GM23338 (cell line): ENCODE measurements at places on chromosomes 12 and 14.
A peak's percentile ranks its signal among the peaks of the same experiment; 100 is the strongest.

GRCh38 chr14:31410048-31410650, 10.2 kb downstream of the HEATR5A start:
- DNase-seq: no peak
- H3K4me3 ChIP-seq: no peak overlapping the region
- H3K27ac ChIP-seq: no peak overlapping the region
- H3K4me1 ChIP-seq: no peaks in the 10 kb centered on the region
- no peaks in the 10 kb centered on the region for H3K27me3 ChIP-seq
- H3K36me3 ChIP-seq: no peaks in the 10 kb centered on the region

- DNase-seq: no peak
- H3K27ac ChIP-seq: no peak overlapping the region
- no peaks in the 10 kb centered on the region for H3K27me3 ChIP-seq
- no peaks in the 10 kb centered on the region for H3K4me1 ChIP-seq
Measured at GRCh38 chr12:131577766-131578165, 133.1 kb upstream of the SFSWAP start.

DNA sequence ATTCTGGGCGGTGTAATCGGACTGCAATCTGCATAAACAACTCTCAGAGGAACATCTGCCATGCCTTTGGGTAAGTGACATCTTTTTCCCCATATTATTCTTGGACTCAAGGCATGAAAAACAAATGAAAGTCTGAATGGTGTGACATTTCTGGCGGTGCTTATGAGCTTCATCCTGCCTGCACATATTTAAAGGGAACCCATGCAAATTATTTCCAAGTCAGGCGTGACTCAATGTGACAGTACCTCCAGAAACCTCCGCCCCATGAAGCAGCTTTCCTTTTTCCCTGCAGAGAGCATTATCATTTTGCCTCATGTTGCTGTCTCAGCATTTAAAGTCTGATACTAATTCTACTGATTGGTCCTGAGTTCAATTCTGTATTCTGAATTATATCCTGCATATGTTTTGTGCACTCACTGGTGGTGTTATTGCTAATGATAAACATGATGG, 585.4 kb downstream of the SNAPC1 start:
- H3K36me3 ChIP-seq: no peaks in the 10 kb centered on the region
- no peak for DNase-seq
- no peak overlapping the region for H3K27ac ChIP-seq
- H3K4me3 ChIP-seq: no peak overlapping the region

- H3K4me3 ChIP-seq: no peak overlapping the region
- no peak for DNase-seq
- H3K36me3 ChIP-seq: no peaks in the 10 kb centered on the region
- H3K27me3 ChIP-seq: no peaks in the 10 kb centered on the region
Measured at GRCh38 chr14:89093083-89093730, 268.8 kb downstream of the TTC8 start.

- DNase-seq: no peak
- H3K36me3 ChIP-seq: peaks cover 52% of the 10 kb centered on the region
- H3K27ac ChIP-seq: peak overlapping the region; percentile 78
Measured at GRCh38 chr14:102078831-102079699, 7.8 kb downstream of the HSP90AA1 start.
